ENCODE measurements at places on chromosomes 4 and X.
A peak's percentile ranks its signal among the peaks of the same experiment; 100 is the strongest.

- DNase-seq = no peak
Observed at GRCh38 chr4:158182736-158183135, 9.9 kb upstream of the GASK1B start.

DNA sequence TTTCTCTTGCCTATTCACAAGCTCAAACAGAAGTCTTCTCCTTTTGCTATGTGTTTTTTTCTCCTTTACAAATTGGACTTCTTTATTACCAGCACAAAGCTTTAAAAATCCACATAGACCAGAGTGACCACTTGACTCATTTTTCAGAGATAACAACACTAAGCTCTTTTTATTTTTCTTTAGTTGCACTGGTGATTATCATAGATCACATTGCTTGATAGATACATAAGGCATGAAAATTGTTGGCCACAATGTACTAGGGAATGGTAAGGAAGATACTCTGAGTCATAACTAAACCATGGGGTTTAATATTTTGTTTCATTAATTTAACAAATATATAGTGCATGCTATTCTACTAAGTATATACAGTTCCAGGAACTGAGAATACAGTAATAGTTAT, 159.0 kb downstream of the GASK1B start:
- no peak for DNase-seq

DNA sequence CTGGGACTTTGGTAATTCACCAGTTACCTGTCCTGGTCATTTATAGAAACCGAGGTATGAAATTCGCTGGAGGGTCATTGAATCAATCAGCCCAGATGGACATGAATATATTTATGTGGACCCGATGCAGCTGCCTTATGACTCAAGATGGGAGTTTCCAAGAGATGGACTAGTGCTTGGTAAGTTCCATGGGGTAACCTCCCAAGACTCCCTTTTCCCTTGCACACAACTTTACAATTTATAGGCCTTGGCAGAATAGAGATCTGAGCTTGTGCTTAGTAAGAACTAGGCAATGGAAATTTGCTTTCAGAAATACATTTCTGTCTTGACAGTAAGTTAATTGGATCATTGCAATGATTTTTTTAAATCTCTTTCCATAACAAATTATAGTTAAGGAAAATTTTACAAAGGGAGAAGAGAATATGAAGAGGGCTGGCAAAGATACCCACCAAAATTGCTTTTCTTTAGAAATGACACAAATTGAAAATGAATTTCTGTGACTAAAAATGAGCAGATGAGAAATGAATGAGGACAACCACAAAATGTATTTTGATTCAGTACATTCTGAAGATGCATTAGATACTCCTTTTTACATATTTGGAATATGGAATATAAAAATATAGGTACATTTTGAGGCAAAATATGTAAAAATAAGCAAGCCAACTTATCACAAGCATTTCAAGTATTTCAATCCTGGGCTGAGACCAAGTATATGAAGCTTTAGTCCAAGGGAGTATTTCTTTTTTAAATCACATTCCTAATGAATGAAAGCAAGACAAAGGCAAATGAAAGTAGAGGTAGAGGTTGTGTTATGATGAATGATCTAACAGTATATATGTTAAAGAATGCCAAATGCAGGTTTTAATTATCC, 45.9 kb downstream of the PDGFRA start:
- no peak for DNase-seq

DNA sequence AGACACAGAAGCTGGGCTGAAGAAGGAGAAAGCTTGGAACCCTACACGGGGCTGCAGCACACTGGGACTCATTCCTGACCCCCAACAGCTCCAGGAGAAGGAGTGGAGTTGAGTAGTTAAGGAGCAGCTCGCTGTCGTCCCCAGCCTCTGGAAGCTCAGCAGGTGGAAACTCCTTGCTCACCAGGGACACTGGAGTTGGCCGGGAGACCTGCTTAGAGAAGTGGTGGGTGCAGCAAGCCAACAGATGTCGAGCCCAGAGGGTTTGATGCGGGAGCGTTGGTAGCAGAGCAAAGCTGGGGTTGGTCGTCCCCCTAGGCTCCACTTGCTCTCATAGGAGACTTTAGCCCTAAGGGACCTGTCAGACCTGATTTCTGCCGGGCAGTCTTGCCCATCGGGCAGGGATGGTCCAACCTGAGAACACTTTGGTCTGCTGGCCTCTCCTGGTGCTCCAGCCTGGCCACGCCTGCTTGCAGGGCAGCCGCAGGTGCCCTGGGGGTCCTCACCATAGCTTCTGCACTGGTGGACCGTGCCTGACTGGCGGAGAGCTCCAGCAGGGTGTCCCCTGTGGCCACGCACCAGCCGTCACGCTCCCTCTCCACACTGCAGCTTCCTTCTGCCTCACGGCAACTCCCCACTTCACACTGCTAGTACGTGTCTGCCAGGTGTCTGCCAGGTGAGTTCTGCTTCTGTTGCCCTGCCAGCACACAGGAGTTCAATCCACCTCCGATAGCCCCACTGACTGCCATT, 353.7 kb downstream of the GASK1B start:
- DNase-seq = no peak

DNA sequence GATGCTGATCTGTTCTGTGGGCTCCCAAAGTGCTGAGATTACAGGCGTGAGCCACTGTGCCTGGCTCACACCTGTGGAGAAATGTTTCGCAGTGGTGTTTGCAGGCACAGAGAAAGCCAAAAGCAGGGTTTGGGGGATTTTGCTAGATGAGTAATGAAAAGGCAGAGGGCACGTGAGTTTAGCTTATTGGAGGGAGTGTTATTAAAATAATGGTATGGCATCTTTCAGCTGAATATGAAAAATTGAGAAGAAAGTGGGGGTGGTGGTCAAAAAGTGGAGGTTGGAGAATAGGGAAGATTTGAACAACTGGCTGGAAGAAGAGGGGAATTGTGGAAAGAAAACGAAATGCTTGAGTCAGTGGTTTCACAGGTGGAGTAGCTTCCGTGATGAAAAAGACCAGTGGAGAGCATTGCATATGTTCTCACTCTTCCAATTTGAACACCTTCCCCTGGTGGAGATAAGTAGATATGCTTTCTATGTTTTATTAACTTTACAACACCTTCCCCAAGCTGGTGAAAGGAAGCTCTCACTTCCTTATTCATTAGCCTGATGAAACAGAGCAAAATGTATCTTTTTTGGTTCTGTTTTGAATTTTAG, 1.1 kb upstream of the CHST7 start:
- peak; percentile 50 for DNase-seq

DNA sequence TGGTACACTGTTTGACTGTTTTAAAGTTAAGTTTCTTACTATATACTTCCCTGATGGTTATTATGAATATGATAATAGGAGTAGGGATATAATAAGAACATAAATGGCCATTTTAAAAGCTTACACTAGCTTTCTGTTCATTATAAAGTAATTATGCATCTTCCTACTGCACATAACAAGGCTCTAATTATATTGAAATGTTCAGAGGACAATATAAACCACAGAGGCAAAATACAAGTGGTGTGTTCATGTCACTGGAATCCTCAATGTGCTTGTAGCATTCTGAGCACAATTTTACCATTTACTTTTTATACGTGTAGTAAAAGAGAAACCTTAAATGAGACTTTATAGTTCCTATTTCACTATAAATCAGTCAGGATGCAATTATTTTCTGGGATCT, 268.3 kb downstream of the TMA16 start:
- no peak for DNase-seq

DNA sequence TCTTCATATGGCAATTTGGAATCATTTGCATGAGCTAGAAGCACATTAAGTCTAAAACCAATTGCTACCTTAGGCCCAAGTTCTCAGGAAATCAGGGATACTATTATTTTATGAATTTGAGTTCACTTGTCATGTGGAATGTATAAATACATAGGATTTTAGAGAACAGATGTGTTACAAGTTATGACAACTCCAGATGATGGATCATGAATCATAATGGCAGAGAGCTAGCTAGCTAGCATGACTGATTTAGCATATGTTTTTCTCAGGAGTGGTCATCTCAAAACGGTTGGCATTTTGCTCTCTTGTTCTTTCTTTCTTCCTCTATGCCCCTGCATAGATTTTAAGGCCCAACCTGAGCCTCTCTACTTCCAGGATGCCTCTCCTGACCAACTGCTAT, 14.2 kb upstream of the TFDP3 start:
- no peak for DNase-seq

GRCh38 chrX:68232206-68232605, 201.1 kb downstream of the OPHN1 start:
- DNase-seq = no peak

GRCh38 chr4:180041576-180041975, 2201.6 kb upstream of the TENM3 start:
- no peak for DNase-seq

DNA sequence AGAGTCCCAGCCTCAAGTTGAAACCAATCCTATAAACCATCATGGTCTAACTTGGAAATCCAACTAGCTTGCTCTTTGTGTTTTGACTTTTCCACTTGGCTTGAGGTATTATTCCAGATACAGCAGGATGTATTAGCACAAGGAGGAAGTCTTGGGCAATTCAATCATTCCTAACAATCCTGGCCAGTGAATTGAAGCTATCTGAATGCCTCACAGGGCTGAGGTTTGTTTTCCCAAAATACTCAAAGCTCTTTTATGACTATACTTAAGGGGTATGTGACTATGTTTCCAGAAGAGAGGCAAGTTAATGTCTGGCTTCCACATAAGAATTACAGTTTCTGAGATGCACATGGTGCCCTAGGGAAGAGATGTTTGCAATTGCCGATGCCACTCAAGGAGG, 66.8 kb upstream of the SH3RF1 start:
- no peak for DNase-seq

GRCh38 chr4:125527681-125528080, 212.9 kb downstream of the FAT4 start:
- no peak for DNase-seq

DNA sequence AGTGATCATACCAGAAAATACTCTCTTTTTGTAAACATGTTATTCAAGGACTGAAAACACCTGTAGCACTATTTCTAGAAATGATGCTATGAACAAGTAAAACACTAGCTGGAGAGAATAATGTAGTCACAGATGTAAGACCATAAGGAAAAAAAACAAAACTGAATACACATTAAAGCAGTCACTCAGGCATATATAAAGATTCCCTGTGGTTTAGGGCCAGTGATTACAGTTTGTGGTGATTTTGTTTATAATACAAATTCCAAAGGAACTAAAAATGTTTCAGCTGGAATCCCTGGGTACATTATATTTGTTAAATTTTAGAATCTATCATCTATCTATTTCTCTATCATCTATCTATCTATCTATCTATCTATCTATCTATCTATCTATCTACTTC, 777.8 kb upstream of the FRG1 start:
- DNase-seq = no peak

DNA sequence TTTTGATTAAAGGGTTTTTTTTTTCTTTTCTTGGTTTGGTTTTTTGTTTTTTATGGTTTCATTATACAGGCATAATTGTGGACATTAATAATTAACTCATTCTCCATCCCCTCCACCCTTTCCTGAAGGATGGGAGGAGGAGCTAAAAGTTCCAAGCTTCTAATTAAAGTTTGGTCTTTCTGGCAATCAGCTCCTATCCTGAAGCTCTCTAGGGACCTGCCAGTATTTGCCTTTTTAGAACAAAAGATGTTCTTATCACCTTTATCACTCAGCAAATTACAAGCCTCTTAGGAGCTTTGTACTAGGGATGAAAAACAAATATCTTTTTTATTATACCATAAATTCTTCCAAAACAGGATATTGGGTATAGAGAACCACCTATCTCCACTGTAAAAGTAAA, 589.8 kb downstream of the PDHA2 start:
- no peak for DNase-seq

GRCh38 chrX:30971774-30972603, 82.9 kb upstream of the TAB3 start:
- DNase-seq = peak; percentile 32

- DNase-seq = no peak
Observed at GRCh38 chr4:140298001-140298400, 75.4 kb upstream of the SCOC start.

DNA sequence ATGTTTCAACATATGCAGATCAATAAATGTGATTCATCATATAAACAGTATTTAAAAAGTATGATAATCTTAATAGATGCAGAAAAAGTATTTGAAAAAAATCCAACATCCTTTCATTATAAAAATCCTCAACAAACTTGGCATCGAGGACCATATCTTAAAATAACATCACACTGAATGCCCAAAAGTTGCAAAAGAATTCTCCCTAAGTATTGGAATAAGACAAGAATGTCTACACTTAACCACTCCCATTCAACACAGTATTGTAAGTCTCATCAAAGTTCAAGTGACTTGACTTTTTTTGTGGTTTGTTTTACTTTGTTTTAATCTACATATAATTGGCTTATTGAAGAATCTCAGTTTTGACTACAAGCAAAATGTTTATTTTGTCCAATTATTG, 779.0 kb upstream of the SLIT2 start:
- no peak for DNase-seq

DNA sequence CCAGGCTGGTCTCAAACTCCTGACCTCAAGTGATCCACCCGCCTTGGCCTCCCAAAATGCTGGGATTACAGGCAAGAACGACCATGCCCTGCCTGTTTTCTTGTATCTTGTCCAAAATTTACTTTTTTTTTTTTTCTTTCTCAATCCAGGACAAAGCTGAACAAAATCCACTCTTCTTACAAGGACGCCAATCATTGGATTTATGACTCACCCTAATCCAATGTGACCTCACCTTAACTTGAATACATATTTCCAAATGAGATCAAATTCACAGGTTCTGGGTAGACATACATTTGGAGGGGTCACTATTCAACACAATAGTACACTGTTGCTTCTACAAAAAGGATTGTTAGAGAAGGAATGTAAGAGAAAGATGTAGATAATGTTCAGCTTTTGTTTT, 18.0 kb upstream of the TSR2 start:
- DNase-seq = no peak

DNA sequence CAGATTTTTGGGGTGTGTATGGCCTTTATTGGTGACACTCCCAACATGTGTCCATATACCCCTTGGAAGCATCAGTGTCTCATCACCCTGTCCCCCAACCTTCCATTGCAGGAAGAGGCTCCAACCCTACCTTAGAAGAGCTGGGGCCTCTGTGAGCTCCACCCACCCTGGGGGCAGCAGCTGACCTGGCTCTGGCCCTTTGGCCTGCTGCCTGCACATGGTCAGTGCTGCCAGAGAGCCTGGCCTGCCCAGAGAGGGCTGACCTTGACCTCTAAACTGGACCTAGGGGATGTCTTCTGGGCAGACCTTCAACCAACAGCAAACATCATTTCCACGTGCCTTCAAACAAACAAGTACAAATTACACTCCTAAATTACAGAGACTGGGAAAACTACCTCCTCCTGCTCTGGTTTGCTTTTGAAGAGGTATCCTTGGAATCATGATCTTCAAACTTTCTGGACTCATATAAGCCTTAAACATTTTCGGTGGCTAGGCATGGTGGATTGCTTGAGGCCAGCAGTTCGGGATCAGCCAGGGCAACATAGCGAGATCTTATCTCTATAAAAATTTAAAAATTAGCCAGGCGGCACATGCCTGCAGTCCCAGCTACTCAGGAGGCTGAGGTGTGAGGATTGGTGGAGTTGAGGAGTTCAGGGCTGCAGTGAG, 27.3 kb upstream of the KIAA0232 start:
- no peak for DNase-seq

GRCh38 chrX:40199704-40200103, 101.9 kb upstream of the BCOR start:
- no peak for DNase-seq

Measured in CD4-positive, alpha-beta T cell treated with Interleukin-10 for 1 hour (primary cell).